ENCODE measurements at places on chromosomes 16 and 17.

GRCh38 chr16:23491490-23492391, 18.6 kb downstream of the GGA2 start:
- DNase-seq, result no peak

GRCh38 chr17:11241611-11242226, 706 bp downstream of the SHISA6 start:
- no peak for DNase-seq

DNA sequence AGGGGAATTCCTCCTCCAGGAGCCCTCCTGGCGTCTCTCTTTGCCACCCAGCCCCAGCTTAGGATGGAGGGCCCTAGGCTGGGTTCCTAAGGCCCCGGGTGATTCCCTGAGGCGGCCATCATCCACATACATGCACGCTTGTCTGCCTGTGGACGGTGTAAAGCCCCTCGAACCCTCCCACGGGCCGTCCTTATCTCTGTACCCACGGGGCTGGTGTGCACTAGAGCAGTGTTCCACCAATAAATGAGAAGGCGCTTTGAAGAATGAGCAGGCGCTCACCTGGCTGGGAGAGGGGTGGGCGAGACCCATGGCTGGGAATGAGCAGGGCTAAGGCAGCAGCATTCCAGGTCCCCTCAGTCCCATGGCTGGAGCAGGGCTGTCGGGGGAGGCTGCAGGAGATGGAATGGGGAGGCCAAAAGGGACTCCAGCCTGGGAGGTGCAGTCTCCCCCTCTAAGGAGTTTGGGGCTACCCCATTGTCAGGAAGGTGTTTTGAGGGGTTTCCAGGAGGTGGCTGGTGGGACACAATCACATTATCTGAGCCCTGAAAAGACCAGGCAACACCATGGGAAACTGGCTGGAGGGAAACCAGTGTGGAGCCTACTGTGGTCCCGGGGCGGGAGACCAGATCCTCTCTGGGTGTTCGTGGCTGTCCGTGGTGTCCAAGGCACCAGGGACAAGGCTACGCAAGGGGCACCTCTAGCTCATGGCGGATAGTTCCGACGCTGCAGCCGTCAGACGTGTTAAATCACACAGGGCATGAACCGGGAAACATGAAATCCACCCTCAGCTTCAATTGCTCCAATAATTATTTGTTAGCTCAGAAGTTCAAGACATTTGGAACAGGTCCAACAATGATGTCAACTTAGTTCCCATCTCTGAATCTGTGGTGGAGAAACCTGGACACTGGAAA, 87.5 kb upstream of the DNAH17 start:
- no peak for DNase-seq

GRCh38 chr17:46895171-46895570, 27.8 kb upstream of the GOSR2 start:
- no peak for DNase-seq

GRCh38 chr17:68433211-68433610, 24.1 kb downstream of the WIPI1 start:
- DNase-seq, result no peak

- no peak for DNase-seq
Observed at GRCh38 chr17:238964-239259, 57.5 kb upstream of the DOC2B start.

DNA sequence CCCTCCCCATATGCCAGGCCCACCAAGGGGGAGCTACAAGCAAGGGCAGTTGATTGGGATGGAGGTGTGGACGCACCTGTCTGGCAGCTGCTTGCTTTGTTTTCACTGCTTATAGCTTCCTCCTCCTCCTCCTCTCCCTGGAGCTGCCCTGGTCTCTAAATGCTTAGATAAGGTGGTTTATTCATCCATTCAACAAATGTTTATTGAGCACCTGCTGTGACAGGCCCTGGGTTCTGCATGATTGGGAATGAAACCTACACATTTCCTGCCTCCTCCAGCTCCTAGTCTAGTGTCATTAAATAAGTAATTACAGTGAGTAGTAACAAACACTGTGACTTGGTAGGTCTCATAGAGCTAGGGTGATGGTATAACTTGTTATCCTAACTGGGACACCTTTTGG, 17.4 kb upstream of the MAP3K14 start:
- no peak for DNase-seq

- no peak for DNase-seq
Observed at GRCh38 chr17:19397556-19398041, 10.6 kb upstream of the MFAP4 start.

GRCh38 chr17:70172449-70172848, 3.1 kb downstream of the KCNJ2 start:
- no peak for DNase-seq

DNA sequence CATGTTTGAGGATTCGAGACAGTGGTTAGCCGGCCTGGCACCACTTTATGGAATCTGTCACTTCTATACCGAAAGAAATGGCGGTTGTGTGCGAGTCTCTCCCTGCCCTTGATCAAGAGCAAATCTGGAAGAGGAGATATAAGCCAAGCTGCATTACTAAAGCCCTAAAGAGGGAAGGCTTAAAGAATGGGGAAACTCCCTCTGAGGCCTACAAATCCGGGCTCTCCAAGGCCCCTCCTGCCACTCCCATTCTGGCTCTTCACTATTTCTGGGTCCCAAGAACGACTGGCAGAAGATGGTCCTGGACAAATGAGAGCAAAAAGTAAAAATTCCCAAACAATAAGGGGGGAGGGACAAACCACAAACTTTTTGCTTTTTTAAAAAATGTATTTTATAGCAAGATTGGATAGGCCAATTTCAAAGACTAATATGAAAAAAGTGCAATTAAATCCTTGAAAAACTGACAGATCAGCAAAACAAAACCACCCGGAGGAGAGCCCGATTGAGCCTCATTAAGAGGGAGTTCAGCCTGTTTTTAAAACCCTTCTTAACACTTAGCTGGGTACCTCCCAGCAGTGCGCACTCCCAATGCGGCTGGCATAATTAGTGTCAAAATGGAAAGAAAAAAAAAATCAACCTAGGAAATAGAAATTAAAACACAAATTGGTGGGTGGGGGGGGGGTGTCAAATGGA, 193.5 kb downstream of the ZFHX3 start:
- no peak for DNase-seq

DNA sequence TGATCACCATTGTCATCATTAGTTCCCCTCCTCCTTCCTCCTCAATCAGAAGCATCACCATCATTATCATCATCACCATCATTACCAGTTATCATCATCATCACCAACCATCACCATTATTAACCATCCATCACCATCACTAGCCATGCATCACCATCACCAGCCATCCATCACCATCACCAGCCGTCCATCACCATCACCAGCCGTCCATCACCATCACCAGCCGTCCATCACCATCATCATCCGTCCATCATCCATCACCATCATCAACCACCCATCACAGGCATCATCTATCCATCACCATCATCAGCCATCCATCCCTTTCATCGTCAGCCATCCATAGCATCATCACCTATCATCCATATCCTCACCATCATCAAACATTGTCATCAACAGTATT, 382.0 kb downstream of the CPPED1 start:
- no peak for DNase-seq

GRCh38 chr16:49268667-49269066, 13.0 kb downstream of the CBLN1 start:
- no peak for DNase-seq

Data from NCI-H187 (cell line).